Neuronal stem cell (in vitro differentiated cells): ENCODE measurements at places on chromosomes 16 and 17.

GRCh38 chr16:2366660-2367309, 26.3 kb upstream of the ABCA3 start:
- DNase-seq = no peak

- no peak for DNase-seq
Measured at GRCh38 chr16:51651061-51651466, 500.0 kb upstream of the SALL1 start.

DNA sequence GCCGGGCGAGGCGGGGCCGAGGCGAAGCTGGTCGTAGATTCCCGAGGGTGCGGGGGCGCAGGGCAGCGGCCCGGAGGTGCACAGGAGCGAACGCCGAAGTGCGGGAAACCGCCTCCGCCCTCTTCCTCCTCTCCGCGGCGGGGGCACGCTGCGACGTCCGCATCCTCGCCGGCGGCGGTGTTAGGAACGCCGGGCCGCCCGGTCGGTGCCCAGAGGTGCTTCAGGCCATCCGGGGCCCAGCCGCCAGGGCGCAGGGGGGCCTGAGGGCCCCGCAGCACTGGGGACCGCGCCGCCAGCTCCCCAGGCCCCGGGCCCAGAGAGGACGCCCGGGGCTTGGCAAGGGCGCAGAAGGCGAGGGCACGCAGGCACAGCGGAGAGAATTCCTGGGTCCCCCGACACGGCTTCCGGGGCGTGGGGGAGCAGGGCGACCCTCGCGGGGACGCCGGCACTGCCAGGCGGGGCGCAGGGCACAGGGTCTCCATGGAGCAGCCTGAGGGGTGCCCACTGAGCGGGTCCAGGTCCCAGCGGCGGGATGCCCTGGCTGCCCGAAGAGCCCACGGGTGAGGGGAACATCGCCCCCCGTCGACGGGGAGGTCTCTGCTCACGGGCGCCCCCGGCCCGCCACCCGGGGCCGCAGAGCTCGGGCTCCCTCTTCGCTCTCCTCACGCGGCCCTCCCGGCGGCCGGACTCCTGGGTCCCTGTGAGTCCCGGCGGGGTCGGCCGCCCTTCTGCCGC, 576 bp downstream of the EPOP start:
- DNase-seq = no peak

DNA sequence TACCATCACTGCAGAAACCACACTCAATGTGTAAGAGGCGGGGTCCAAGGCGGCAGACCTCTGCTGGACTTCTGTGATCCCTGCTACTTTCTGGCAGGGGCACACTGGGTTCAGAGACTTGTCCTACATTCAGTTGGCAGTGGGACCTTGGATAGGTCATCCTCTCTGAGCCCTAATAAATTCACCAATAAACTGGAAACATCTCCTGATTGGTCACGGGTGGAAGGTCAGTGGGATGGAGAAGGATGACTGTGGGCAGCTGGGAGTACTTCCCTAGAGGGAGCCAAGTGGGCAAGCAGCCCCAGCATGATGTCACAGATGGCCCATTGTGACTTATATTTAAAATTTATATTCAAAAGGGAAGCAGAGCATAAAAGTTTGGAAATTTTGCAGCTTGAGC, 49.7 kb downstream of the RNF112 start:
- no peak for DNase-seq

GRCh38 chr17:10105513-10106001, 92.8 kb downstream of the GAS7 start:
- no peak for DNase-seq

DNA sequence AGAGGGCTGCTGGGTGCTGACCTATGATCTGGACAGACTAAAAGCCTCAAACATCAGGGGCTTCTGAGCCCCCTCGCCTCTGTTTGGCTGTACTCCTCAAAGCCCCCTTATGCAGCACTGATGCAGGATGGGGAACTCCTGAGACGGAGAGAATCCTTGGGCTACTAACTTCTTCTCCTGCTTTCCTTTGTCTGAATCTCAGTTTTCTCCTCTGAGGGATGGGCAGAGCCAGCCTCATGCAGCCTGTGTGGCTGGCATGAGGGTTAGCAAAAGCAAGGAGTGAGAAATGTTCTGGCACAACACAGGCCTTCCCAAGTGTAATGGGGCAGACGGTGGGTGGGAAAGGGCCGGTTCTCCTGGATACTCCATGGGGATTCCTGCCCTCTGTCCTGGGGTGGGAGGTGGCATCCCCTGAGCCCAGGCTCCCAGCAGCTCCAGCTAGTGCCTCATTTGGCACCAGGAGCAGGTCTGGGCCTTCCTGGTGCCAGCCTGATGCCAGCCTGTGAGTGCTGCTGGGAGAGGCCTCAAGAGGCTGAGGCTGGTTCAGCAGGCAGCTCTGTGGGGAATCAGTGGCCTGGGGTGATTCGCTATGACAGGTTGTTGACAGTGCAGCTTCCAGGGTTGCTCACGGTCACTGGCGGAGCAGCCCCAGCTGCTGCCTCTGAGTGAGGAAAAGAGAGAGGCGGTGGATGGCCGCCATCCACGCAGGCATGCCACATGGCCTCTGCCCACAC, 4.0 kb upstream of the BRD7 start:
- no peak for DNase-seq

GRCh38 chr17:2034806-2035540, 5.0 kb downstream of the DPH1 start:
- DNase-seq = no peak

GRCh38 chr17:32495359-32496231, 8.8 kb downstream of the CDK5R1 start:
- DNase-seq = no peak

GRCh38 chr17:855569-855968, 73.4 kb downstream of the MRM3 start:
- DNase-seq = no peak
